Activated CD4-positive, alpha-beta T cell treated with anti-CD3 and anti-CD28 coated beads, Interleukin-2, amount 10 ng/mL, durations not matched to agents 7 days and 5 days (primary cell): ENCODE measurements at places on chromosomes 12 and 14. TPM values are rescaled to one million over a fixed set of nuclear protein-coding genes. Genes with fewer than 3 reads are reported as not detected.

MMP17 gene
- 0.10 TPM for total RNA-seq

ART4 gene
- total RNA-seq, result not detected

GLIPR1L1 gene
- total RNA-seq, result not detected

MAP1LC3B2 gene
- total RNA-seq, result 1.5 TPM
